ENCODE measurements at places on chromosomes 12 and 14. TPM values are rescaled to one million over a fixed set of nuclear protein-coding genes. Genes with fewer than 3 reads are reported as not detected.

Gene TGM1
- 3.3 TPM for total RNA-seq

Gene TMEM179
- total RNA-seq: 0.43 TPM

Gene PITPNM2
- 1.8 TPM for total RNA-seq

Gene TRPV4
- not detected for total RNA-seq

Gene C12orf56
- not detected for total RNA-seq

Gene OSBPL8
- 58.1 TPM for total RNA-seq

Gene WASHC4
- 43.7 TPM for total RNA-seq

Gene ARHGDIB
- 2.7 TPM for total RNA-seq

Gene AQP2
- not detected for total RNA-seq

Gene CELA1
- not detected for total RNA-seq

Gene ESR2
- total RNA-seq: not detected

Gene SERPINA5
- not detected for total RNA-seq

Gene MMAB
- total RNA-seq: 51.2 TPM

Gene LRRC43
- total RNA-seq: not detected

Gene CCDC38
- not detected for total RNA-seq

Gene INHBE
- 0.17 TPM for total RNA-seq

Gene ACRBP
- total RNA-seq: not detected

Gene HHIPL1
- not detected for total RNA-seq

Gene TMEM30B
- not detected for total RNA-seq

Gene TRIP11
- total RNA-seq: 8.8 TPM

Gene KRT78
- not detected for total RNA-seq

Gene SCN8A
- total RNA-seq: 2.4 TPM

Gene KCNMB4
- total RNA-seq: 1.1 TPM

Gene TPPP2
- total RNA-seq: not detected

Gene EML5
- total RNA-seq: 0.24 TPM

Gene POTEG
- not detected for total RNA-seq

Gene PPM1H
- 9.2 TPM for total RNA-seq

Gene MYH7
- not detected for total RNA-seq

Gene SLC5A8
- total RNA-seq: not detected

Gene TRHDE
- 0.05 TPM for total RNA-seq

Gene SCFD1
- total RNA-seq: 50.0 TPM
